Activated CD4-positive, CD25-positive, alpha-beta regulatory T cell (primary cell): ENCODE measurements at places on chromosomes 1 and 21.

DNA sequence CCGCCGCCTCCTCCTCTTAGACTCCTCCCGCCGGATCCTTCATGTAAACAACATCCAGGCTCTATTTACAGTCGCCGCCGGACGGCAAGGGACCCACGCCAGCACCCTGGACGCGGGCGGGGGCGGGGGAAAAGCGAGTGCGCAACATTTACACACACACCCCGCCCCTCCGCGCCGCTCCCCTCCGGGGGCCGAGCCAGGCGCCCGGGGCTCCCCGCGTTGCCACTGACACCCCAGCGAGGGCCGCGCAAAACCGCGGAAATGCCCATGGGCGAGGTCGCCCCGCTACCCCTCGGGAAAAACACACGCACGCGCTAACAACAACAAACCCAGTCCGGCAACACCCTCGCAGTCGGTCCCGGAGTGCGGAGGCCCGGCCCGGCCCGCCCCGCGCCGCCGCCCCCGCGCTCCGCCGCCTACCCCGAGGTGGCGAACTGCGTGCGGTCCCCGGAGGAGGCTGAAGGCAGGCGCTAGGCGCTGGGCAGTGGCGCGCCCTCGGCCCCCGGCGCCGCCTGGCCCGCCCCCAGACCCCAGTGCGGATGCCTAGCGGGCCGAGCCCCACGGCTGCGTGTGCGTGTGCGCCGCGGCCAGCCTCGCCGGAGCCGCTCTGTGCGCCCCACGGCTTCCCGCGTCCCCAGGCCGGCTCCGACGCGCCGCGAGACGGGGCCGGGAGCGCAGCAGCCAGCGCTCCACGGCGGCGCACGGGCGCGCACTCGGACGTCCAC lies 81.1 kb upstream of the AK4 start:
- DNase-seq, result peak; percentile 45

GRCh38 chr1:17636612-17637011 lies 97.1 kb downstream of the ARHGEF10L start:
- DNase-seq, result no peak

- DNase-seq, result no peak
Observed at GRCh38 chr1:38296047-38296446, 249.5 kb upstream of the POU3F1 start.

GRCh38 chr1:125080077-125080476 lies 3895.3 kb downstream of the SRGAP2C start:
- no peak for DNase-seq

DNA sequence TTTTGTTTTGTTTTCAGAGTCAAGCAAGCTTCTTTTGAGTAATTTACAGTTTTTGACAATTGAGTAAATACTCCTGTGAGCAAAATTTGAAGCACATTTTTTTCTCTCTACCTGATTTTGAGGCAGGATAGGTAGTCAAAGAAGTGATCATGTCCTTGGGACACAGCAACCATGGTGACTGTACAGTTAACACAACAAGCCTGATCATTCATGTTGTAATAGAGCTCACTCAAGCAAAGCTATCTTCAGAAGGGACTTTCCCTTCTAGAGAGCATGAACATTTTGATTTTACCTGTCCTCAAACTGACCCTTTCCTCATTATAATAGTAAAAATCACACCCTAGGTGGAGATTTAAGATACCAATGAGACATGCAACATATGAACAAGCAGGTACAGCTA lies 126.5 kb upstream of the KCNK1 start:
- DNase-seq, result no peak

DNA sequence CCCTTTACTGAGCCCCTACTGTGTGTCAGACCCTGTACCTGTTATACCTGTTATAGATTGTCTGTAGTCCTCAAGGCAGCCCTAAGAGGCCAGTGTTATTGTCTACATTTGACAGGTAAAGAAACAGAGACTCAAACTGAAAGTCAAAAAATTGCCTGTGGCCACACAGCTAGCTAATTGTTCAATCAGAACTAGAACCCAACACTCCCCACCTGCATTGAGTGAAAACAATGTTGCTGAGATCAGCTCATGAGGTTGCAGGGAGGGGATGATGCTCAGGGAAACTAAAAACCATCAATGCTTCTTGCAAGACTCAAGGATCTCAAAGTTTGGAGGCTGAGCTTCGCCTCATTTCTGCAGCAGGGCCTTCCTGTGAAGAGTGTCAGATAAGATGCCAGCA lies 109.5 kb upstream of the LMO4 start:
- no peak for DNase-seq

DNA sequence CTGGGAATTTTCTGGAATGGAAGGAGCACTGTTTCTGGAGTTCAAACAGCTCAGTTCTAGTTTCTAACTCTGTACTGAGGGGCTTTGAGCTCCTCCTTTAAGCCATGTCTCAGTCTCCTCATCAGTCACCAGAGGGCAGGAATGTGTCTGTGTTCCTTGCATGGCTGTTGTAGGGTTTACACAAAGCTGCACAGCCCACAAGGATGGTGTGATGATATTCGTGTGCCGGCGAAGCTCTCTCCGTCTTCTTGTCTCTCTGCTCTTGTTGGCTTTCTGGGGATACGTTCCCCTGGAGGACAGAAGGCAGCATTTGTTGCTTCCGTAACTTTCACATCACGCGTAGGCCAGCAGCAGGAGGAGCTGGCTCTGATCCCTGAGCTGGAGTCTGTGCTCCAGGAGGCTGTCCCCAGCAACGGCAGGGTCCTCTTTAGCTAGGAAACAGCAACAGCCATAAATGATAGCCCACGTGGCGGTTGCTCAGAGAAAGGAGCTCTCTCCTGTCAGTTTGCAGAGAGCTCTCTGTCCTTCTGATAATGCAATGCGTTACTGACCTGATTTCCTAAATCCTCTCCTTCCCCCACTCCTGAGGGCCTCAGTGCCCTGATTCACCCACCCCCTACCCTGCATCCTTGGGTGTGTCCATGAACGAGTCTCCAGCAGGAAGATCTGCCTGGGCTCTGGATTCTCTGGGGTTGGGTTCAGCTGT lies 189.2 kb upstream of the VAMP3 start:
- no peak for DNase-seq

DNA sequence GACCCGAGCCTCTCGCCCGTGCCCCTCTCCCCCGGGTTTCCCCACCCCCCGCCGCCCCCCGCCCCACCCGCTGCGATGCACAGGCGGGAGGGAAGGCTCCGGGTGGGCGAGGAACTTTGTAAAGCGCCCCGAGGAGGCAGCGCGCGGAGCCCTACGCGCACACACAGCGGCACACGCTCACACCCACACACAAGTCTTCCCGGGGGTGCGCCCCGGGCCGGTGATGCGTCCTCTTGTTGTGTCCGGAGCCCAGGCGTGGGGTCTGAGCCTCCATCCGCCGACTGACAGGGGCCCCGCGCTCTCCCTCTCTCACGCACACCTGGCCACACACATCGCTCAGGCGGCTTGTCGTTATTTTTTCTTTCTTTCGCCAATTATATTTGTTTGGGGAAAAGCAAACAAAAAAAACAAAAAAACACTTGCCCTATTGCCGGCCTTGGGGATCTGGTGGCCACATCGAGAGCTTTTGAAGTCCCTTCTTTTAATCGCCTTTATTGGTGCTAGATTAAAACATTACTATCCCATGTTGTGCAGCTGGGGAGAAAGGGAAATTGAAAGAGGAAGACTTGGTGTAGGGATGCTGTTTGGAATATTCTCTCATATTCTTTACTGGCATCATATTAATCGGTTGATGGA lies 770 bp downstream of the NTNG1 start:
- DNase-seq, result no peak

- no peak for DNase-seq
Observed at GRCh38 chr21:43694437-43695079, 24.4 kb upstream of the PDXK start.

DNA sequence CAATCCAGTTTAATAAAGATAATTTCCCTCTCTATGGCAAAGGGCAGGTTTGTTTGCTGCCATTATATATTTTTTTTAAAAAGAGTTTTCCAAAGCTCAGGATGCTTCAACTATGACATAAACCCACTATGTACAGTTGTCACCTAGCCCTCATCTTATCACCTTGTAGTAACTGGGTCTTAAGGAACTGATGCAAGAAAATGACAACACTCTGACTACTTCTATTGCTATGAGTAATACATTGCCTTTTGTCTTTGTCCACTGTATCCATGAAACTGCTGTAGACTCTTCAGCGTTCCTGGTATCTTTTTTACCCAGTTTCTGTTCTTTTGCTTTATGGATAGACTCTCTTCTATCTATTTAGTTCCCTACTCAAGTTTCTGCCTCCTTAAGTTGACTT lies 586.5 kb downstream of the NEGR1 start:
- no peak for DNase-seq

- no peak for DNase-seq
Observed at GRCh38 chr21:41716751-41717150, 50.1 kb downstream of the RIPK4 start.

- DNase-seq, result no peak
Observed at GRCh38 chr1:89939059-89939570, 55.8 kb upstream of the ZNF326 start.

- DNase-seq, result no peak
Observed at GRCh38 chr21:46007492-46007868, 25.9 kb downstream of the COL6A1 start.

- DNase-seq, result no peak
Observed at GRCh38 chr1:119086830-119087229, 53.6 kb downstream of the WARS2 start.

DNA sequence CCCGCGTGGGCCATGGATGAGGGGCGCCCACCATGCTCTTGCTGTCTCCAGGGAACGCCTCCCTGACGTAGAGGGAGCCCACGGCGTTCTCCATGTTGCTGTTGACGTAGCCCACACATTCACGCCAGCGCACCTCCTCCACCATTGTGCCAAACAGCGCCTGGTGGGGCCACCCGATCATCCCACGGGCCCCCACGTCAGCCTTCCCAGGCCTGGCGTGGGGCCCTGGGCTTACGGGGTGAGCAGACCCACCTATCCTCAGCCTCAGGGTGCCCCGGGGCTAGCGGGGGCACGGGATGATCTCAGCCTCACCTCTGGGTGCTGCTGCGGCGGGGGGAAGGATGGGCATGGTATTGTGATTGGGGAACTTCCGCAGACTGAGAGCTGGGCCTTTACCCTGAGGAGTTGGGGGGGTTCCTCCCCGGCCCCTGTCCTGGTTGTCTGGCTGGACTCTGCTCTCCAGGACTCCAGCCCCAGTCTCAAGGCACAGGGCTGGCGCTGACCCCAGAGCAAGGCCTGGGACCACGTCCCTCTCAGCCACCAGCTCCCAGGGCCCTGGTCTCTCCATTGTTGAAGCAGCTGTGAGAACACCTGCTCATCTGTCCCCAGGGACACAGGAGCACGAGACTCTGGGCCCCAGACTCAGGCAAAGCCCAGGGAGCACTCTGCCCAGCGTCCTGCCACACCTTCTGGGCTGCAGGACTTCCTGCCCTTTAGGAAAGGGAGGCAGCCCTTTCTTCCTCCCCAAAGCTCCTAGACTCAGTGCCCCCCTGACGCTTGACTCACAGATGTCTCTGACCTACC lies 10.2 kb downstream of the PRXL2B start:
- no peak for DNase-seq

DNA sequence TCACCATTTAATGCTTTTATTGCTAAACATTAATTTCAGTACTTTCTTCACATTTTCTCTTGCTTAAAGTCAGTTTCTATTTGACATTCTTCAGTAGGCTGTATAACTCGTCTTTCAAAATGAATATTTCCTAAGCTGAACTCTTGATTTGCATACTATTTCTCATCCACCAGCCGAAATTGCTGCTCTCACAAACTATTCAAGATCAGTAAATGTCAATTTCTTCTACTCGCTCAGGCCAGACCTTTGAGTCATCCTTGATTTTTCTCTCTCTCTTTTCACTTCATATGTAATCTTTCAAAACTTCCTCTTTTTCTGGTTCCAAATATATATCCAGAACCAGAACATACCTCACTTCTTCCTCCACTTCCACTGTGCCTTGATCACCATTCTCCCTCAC lies 990.0 kb downstream of the KCNT2 start:
- no peak for DNase-seq
